ENCODE measurements at places on chromosomes 2 and 18.

DNA sequence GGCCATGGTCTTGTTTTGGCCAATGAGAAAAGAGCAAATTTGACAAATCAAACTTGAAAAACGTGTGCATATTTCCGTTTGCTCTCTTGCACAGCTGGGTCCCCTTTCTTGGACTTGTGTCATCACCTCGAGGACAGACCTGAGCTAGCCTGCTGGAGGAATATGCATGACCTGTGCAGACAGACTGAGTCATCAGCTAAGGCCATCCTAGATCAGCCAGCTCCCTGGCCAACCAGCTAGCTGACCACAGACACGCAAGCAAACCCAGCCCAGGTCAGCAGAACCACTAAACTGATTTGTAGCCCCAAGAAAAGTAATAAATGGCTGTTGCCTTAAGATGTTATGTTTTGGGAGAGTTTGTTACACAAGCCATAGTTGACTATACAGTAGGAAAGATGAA is 61.3 kb upstream of the PAX3 start:
- DNase-seq: no peak

- DNase-seq: no peak
Measured at GRCh38 chr18:49177812-49178211, 227.0 kb upstream of the SMAD7 start.

DNA sequence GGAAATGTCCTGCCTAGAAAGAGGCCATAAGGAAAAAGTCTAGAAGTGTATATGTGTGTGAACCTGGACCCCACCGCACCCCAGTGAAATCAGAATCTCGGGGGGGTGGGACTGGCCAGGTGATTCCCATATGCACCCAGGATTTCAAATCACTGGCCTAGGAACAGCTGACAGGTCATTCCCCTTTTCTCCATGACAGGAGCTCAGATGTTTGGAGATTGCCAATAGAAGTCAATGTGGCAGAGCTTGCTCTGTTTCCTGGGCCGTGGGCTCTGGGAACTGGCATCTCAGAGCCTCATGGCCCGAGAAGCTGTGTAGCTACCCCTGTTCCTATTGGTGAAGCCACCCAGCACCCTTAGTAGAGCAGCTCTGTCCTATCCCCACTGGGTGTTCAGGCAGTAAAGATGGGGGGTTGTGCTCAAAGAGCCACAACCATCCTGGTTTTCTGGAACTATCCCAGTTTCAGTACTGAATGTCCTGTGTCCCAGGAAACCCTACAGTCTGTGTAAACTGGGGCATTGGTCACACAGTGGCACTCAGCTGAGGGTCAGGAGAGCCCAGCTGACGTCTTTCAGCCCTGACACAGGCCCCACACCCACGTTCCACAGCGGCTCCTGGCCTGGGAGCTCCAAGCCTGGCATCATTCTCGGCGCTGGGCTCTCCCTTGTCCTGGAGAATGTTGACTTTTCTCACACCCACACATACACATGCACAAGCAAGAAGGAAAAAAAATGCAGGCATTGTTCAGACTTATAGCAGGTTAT is 18.9 kb downstream of the GNLY start:
- no peak for DNase-seq

DNA sequence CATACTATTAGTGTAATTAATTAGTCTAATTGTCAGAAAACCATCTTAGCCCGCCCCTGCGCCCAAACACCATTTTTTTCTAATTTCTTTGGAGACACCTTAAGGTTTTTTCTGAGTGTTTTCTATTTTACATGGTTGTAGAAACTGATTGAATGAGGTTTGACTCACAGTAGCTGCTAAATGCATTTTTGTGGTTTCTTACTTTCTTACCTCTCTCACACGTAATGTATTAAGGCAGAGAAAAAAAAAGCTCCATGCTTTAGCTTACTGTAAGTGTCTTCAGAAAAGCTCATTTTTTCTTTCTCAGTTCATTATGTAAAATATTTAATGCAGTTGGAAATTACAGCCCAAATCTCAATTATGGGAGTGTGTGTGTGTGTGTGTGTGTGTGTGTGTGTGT is 548.5 kb upstream of the LRRTM4 start:
- DNase-seq: no peak

DNA sequence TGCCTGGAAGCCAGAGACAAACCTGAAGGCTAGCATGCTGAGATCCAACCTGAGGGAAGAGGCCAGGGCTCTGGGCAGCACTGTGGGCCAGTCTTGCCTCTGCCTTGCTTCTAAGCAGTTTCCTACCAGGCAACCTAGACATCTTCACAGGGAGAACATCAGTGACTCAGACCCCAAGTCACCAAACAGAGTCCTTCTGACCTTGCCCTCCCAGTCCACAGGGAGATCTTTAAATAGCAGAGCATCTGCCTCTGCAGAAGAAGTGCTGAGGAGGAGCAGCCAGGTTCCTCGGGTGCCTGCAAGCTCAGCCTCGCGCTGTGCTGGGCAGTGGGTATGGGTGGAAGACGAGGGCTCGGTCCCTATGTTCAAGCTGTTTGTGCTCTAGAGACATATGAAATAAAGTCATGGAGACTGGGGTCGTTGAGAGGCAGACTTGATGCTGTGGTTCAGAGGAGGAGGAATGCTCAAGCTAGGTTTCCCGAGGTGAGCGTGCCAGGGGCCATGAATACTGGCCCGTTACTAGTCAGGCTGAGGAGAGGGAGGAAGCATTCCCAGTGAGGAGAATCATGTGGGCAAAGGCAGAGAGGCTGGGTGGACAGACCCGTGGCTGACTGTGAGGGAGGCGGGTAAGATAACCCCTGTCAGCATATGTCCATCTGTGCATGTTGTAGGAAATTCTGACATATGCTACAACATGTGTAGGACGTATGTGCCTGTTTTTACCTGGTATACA is 66.5 kb downstream of the BOLA3 start:
- DNase-seq: no peak

GRCh38 chr2:205754924-205755321 is 72.6 kb downstream of the NRP2 start:
- no peak for DNase-seq

DNA sequence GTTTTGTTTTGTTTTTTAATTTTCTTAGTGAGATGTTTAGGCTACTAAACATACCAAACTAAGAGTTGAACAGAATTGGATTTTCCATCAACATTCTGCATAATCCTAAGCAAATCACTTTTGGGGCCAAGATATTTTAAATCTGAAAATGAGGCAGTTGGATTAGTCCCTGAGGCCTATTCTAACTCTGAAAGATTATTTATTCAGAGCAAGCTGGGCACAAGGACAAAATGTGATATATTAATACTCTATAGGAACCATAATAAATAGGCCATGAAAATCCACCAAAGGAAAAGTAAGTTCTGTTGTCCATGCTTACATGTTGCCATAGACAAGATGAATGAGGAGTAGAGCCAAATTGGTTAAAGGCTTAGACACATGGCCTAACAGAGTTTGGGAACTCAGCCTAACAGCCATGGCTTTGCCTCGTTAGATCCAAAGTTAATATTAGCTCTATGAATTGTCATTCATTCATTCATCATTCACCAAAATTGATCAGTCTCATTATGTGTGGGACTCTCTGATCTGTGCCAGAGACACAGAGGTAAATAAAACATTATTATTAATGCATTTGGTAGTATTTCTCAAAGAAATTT is 183.5 kb downstream of the SCG2 start:
- DNase-seq: no peak

GRCh38 chr18:32042337-32042736 is 23.7 kb downstream of the RNF125 start:
- DNase-seq: no peak

GRCh38 chr2:112843836-112844235 is 7.3 kb upstream of the IL1B start:
- DNase-seq: no peak

DNA sequence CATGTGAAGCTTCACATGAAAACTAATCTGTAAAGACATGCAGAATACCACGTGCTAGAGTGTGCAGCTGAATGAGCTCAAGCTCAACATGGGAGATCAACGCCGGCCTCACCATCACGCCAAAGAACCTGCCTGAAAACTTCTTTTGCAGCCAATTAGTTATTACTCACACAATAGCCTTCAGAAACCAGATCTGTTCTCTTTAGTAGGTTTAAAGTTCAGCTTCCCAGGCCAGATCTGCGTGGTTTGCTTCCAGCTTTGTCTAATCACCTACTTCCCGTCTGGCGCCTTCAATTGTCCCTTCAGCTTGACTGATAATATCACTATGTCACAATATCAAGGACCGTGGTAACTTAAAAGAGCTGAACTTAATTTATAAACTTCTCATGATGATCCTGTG is 68.0 kb upstream of the ZNF236 start:
- DNase-seq: no peak

DNA sequence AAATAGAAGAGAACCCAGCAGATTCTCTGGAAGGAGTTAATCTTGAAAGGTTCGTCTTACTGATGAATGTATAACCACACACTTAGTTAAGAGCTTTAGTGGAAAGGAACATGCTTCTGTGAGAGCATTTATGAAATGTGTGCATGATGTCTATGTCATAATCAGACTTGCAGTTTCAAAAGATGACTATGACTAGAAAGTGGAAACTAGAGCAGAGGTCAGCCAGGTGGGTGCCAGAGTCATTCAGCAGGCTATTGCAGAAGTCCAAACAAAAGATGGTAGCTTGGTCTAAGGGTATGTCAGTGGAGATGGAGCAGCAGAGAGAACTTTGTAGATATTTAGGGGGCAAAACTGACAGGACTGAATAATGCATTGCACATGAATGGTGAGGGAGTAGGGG is 825.8 kb downstream of the DCC start:
- DNase-seq: no peak

GRCh38 chr2:190216829-190217228 is 102.8 kb downstream of the HIBCH start:
- DNase-seq: no peak

GRCh38 chr2:222232372-222232771 is 66.4 kb downstream of the PAX3 start:
- no peak for DNase-seq

- no peak for DNase-seq
Measured at GRCh38 chr18:50830544-50830943, 10.7 kb upstream of the MRO start.

GRCh38 chr2:121094101-121094500 is 190.9 kb downstream of the TFCP2L1 start:
- no peak for DNase-seq

- no peak for DNase-seq
Measured at GRCh38 chr2:105291981-105292380, 37.6 kb downstream of the TGFBRAP1 start.

GRCh38 chr2:72893594-72894319 is 6.5 kb downstream of the SPR start:
- no peak for DNase-seq

- DNase-seq: no peak
Measured at GRCh38 chr2:194003911-194004310, 1653.1 kb upstream of the SLC39A10 start.

GRCh38 chr18:48674758-48675351 is 136.0 kb downstream of the CTIF start:
- DNase-seq: no peak

- DNase-seq: no peak
Measured at GRCh38 chr2:241563031-241563507, 4.5 kb downstream of the BOK start.

DNA sequence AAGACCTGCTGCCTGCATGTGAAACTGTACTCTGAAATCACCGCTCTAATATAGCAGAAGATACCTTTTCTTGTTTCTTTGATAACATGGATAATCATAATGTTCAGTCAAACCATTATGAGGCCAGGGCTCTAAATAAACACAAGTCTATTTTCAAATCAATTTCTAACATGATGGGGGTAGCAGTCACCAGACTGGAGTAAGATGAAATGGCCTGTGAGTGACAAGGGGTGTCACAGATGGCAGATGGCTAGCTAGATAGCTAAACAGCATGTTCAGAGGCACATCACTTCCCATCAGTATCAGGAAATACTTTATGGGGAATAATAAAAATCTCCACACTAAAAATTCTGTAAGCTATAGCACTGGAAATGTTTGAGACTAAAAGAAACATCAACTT is 14.0 kb downstream of the MBD2 start:
- no peak for DNase-seq

DNA sequence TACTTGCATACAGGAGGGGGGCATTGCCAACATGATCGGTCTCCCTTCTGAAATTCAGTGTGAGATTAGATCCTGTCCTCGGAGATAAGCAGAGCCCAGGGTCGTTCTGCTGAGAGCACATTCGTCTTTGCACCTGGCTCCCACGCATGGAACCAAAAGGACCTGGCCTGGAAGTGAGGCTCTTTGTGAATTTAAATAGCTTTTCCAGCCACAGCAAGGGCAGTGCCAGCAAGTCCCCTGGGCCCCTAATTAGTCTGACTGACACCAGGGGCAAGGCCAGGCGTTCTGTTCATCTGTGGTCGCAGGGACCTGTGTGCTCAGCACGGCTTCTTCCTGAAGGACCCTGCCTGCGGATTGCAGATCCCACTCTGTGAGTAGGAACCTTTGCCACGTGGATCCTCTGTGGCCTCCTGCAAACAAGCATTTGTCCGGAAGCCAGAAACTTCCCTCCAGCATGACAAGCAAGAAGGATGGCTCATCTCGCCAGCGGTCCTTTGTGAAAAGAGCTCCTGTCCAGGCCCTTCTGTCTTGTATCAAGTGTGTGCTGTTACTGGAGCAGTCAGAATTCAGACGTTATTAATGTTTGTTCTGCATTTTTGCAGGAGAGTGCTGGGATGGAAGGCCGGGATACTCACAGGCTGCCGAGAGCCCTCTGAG is 128.7 kb downstream of the TPO start:
- no peak for DNase-seq

DNA sequence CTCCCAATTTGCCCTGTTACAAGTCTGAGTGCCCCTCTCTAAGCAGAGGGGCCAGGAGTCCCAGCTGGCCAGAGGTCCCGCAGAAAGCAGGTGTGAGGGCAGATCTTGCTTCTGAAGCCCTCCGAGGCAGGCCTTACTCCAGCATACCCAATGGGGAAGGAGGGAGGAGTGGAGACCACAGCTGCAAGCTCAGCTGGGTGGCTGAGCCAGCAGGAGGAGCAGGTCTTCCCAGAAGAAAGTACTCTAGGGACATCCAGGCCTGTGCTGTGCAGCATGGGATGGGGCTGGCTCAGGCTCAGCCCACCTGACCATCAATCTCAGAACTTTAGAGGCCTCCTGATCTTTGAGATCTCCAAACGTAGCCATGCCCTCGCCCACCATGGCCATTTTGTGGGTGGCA is 31.3 kb downstream of the PLB1 start:
- DNase-seq: no peak

- no peak for DNase-seq
Measured at GRCh38 chr18:69866212-69866611, 81.5 kb downstream of the CD226 start.

Measured in esophagus squamous epithelium (tissue), 5 donors.